ENCODE measurements at places on chromosomes 5 and 9. TPM values are rescaled to one million over a fixed set of nuclear protein-coding genes. Genes with fewer than 3 reads are reported as not detected.

GRCh38 chr5:152804179-152804578 lies 399.1 kb upstream of the NMUR2 start:
- DNase-seq: no peak

DNA sequence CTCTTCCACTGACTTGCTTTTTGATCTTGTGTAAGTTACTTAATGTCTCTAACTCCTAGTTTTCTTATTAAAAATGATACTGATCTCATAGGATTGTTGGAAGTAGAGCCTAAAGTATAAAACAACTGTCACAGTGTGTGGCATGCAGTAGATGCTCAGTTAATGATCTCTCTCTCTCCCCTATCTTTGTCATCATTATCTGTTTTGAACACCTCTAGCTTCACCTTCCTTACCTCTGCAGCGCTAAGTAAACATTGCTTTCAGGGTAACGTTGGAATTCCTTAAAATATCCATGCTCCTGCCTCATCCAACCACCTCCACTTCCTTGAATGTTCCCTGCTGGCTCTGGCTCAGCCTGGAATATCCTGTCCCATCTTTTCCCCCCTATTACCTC lies 110.4 kb downstream of the RGS3 start:
- no peak for DNase-seq

DNA sequence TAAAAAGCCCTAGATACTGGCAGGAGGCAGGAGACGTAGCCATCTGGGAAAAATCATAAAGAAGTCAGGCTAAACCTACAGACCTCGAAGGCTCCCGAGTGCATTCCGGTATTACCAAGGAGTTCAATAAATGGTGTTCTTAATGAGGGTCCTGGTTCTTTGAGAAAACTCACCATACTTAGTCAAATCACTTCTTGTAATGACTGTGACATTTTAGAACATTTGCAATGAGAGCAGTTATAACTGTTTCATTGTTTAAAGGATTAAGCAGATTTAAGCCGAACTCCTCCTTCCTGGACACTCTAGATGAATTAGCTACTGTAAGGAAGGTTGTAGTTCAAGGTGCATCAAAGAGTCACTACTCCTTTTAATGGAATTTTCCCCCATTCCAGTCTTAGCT lies 67.8 kb downstream of the EFNA5 start:
- no peak for DNase-seq

Gene CDX1
- total RNA-seq: not detected

DNA sequence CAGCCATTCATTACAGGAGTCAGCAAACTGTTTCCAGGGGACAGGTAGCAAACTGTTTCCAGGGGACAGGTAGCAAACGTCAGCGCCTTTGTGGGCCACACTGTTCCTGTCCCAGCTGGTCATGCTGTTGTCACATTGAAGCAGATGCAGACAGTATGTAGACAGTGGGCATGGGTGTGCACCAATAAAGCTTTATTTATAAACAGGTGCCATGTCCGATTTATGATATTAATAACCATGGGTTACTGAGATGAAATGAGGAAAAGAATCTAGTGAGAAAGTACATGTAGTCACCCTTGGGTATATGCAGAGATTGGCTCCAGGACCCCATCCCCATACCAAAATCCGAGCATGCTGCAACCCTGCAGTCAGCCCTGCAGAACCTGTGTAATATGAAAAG lies 122.5 kb downstream of the EHMT1 start:
- DNase-seq: no peak

GRCh38 chr9:98302938-98303632 lies 47.6 kb upstream of the TBC1D2 start:
- no peak for DNase-seq

Gene SCGB3A2
- total RNA-seq: not detected

DNA sequence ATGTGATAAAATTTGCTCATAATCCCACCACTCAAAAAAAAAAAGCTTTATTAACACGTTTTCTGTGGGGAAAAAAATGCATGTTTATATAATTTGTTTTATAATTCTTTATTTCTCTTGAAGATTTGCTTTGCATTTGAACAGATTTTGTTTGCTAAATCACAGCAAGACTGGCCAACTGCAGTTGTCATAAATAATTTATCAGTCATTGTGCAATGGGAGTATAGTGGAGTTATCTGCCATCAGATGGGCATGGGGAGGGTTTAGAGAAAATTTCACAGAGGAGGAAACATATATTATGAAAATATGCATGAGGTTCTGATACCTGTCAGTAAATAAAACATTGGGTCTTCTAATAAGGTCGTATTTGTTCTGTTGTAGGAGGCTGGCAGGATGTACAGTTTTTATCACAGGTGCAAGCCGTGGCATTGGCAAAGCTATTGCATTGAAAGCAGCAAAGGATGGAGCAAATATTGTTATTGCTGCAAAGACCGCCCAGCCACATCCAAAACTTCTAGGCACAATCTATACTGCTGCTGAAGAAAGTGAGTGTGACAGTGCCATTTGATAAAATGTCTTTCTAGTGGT lies 23.8 kb downstream of the HSDL2 start:
- no peak for DNase-seq

DNA sequence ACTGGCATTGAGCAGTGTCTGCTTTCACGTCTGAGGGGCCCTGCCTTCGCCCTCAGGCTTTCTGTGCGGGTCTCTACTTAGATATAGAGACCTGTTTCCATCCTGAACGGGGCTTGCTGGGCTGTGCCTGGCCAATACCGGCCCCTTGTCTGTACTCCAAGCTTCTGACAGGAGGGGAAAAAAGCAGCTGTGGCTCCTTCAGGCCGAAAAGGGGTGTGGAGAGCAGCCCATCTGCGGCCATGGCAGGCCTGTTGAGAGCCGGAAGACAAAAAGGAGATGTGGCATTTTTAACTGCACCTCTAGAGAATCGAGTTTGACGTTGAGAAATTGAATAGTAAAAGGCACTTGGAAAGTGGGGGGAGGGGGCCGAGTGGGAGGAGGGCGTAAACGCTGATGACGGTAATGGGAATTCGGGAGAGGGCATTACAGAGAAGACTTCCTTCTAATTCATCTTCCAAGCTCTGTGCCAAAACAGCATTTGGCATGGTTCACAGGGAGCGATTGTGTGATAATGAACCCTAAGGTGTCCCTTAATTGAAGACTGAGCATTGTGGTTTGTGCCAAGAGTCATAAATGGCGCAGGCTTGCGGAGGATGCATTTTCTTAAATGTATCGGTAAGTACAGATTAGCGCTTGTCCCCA lies 25.1 kb upstream of the PRDM12 start:
- no peak for DNase-seq

Gene ADGRD2
- total RNA-seq: not detected

DNA sequence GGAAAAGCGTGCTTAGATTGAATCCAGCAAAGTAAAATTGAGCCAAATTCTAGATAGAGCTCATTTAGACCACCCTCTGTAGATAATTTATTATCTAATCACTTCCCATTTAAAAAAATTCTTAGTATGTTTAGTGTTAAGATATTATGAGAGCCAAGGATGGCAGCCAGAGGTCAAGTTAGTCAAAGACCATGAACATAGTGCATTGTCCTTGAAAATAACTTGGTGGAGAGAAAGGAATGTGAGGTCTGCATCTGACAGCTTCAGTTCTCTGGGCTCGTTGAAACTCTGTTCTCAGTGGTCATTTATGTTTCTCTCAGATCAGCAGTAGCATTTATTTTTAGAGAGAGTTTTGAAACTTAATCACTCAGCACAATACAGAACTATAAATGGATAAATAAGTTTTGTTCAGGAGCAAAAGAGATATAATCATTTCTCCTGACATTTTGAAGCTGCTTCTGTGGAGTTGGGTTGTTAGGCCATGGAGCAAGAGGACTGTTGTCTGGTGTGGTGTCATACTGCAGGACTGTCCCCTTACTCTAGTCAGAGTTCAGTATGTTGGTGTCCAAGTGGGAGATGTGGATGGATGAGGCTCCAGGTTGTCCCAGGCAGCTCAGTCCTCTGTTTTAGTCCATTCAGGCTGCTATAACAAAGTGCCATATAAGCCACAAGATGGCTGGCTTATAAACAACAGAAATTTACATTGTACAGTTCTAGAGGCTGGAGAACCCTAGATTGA lies 337.7 kb downstream of the FBXL7 start:
- no peak for DNase-seq

DNA sequence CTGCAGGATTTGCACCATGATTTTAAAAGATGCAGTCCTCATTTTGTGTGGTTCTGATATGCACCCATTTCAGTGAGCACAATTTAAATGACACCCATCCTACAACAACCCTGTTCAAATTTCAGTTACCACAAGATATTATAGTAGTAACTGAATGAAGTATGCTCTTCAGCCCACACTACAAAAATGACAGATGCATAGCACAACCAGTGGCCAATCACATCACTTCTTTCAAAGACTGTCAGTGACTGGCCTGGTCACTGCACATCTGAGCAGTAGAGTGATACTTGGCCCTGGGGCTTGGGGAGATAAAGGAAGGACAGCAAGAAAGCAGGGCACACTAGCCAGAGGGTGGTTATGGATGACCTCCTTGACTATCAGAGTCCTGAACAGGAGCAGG lies 19.8 kb upstream of the IFNK start:
- no peak for DNase-seq

Gene FANCG
- total RNA-seq: 3.0 TPM

DNA sequence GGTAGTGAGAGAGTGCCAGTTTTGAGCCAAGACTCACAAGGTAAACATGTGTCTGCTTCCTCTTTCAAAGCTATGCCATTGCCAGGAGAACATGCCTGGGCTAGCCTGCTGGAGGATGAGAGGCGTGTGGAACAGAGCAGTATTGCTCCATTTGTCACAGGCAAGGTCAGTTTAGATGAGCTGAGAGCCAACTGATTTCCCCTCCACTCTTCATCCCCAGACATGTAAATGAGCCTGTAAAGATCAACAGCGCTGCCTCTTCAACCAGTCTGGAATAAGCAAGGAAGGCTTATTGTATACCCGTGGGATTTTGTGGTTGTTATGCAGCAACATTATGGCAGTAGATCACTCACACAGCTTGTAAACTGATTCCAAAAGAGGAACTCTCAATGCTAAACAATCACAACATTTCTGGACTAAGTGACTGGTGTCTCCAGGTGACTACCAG lies 8.2 kb upstream of the GDNF start:
- no peak for DNase-seq

DNA sequence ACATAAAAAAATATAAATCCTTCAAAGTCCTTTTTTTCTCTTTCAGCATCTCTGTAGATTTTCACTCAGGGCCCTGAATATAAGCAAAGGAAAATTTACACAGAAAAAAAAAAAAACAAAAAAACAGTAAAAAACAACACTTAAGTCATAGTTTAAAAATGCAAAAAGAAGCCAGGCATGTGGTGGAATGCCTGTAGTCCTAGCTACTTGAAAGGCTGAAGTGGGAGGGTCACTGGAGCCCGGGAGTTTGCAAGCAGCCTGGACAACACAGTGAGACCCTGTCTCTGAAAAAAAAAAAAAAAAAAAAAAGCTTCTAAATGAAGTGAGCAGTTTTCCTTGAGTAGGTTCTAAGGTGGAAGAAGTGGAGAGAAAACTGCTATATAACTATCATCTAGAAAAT lies 55.0 kb upstream of the BNC2 start:
- no peak for DNase-seq

GRCh38 chr5:53777864-53778618 lies 217.6 kb downstream of the NDUFS4 start:
- no peak for DNase-seq

DNA sequence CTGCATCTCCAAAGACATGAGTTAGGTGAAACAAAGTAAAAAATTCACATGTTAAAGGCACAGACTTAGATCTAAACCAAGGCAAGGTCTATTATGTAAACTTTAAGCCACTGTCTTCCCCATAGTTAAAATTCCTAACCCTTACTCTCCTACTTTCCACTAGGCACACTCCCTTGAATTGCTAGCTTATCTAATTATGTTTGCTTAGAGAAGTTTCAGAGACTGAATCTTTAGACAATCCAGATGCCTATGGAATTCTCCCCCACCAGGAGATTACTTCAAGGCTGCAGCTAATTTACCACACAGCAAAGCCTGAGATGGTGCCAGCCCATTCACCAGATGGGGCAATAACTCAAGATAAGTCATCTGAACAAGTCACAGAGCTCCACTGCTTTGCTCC lies 803.1 kb upstream of the COX7C start:
- DNase-seq: no peak

Gene TMC1
- total RNA-seq: not detected

DNA sequence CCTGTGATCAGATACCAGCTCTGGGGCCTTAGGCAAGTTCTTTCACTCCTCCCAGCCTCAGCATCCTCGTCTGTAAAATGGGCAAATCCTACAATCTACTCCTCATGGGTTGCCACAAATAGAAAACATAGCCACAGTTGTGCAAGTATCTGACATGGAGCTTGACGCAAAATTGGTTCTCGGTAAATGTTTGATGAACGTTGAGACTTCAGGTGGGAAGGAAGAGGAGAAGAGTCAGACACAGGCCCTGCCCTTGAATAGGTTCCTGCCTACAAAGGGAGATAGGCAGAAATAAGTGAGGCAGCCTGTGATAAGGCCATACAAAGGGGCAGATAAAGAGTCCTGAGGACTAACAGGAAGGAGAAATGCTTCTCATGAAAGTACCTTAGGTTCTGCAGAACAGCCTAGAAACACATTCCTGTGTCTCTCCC lies 26.1 kb upstream of the CPEB4 start:
- no peak for DNase-seq

- no peak for DNase-seq
Measured at GRCh38 chr9:82777366-82777765, 285.6 kb downstream of the RASEF start.

DNA sequence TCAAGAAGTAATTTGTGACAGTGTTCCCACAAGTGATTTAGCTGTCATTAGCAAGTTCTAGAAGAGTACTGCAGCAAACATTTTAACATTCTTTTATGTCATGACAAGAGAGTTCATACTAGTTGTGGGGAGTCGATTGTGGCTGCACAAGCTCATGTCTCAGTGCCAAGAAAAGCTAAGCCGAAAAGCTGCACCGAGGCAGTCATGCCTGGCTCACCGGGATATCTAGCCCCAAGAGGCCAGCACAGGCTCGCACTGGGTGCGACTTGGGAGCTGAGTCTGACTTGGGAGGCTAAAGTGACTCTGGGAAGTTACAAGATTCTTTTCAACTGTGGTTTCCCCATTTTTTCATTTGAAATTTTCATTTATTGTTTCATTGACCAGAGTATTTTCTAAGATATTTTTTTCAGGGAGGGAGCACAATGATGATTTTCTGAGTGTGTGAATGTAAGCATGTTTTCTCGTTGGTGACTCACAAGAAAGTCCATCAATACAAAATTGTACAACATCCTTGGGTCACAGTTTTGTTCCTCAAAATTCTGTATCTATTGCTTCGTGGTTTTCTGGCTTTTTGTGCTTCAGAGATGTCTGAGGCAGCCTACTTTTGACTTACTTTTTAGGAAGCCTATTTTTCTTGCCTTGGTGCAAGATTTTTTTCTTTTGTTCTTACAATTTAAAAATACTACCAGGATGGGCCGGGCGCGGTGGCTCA lies 18.7 kb downstream of the CAST start:
- no peak for DNase-seq

Data from psoas muscle (tissue), 8 donors.